Kidney glomerular epithelial cell (primary cell): ENCODE measurements at places on chromosomes 11 and 22.
A peak's percentile ranks its signal among the peaks of the same experiment; 100 is the strongest.

DNA sequence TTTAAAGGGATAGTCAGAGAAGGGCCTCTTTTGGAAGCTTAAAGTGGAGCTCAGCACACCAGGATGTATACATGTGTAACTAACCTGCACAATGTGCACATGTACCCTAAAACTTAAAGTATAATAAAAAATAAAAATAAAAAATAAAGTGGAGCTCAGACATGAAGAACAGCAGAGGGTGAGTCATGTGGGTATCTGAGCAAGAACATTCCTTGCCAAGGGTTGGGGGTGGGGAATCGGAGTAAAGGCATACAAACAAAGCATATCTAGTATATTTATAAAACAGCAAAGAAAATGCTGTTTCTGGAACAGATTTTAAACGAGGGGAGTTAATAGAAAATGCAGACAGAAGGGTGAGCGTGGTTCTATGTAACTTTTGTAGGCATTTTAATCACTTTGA lies 562.6 kb upstream of the ANO3 start:
- no peak for DNase-seq

DNA sequence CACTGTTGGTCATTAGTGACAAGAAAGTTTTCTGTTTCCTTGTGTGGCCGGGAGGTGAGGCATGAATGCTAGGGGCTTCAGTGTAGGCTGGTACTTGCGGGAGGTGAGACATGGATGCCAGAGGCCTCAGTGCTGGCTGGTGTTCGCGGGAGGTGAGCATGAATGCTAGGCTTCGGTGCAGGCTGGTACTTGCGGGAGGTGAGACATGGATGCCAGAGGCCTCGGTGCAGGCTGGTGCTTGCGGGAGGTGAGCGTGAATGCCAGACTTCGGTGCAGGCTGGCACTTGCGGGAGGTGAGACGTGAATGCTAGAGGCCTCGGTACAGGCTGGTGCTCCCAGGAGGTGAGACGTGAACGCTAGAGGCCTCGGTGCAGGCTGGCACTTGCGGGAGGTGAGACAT lies 48.4 kb downstream of the ANO1 start:
- DNase-seq = no peak

DNA sequence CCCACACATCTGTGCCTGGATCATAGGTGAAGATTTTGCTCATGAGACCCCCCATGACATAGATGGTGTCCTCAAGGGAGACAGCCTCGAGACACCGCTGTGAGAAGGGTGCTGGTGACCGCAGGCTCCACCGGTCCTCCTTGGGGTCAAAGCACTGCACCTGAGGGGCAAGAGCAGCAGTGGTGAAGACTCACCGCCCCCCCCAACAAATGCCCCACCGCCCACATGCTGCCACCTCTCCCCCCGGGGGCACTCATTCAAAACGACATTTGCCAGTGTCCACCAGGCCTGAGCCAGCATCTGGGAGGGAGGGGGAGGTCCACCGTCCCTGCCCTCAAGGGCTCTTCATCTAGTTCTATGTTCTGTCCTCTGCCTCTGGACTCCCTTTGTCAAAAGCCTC lies 9.3 kb downstream of the KLHL35 start:
- DNase-seq = no peak

GRCh38 chr22:22397292-22397870 lies 111.2 kb downstream of the ZNF280B start:
- DNase-seq = peak; percentile 41

GRCh38 chr11:36817336-36817965 lies 219.4 kb upstream of the RAG2 start:
- peak; percentile 7 for DNase-seq

GRCh38 chr11:65776710-65777141 lies 4.0 kb downstream of the AP5B1 start:
- DNase-seq = no peak

GRCh38 chr22:45456811-45457210 lies 43.3 kb downstream of the RIBC2 start:
- no peak for DNase-seq

GRCh38 chr11:76030286-76030685 lies 176.0 kb downstream of the WNT11 start:
- peak; percentile 88 for DNase-seq

GRCh38 chr11:134478176-134478575 lies 66.1 kb upstream of the B3GAT1 start:
- DNase-seq = no peak
